SHP77 (cell line): ENCODE measurements at places on chromosomes 3 and 15.

DNA sequence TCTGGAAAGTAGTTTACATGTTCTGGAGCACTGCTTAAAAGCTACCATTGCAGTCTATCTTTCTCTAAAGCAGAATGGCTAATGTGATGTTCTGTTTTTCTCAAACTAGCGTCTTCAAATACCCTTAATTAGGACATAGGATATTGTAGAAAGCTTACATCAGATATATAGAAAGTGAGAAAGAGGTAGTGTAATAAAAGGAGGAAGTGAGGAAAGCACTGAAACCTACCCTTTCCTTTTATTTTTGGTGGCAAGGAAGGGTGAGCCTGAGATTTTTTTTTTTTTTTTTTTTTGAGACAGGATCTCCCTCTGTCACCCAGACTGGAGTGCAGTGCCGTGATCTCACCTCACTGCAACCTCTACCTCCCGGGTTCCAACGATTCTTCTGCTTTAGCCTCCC lies 9.4 kb downstream of the SENP2 start:
- DNase-seq, result no peak

DNA sequence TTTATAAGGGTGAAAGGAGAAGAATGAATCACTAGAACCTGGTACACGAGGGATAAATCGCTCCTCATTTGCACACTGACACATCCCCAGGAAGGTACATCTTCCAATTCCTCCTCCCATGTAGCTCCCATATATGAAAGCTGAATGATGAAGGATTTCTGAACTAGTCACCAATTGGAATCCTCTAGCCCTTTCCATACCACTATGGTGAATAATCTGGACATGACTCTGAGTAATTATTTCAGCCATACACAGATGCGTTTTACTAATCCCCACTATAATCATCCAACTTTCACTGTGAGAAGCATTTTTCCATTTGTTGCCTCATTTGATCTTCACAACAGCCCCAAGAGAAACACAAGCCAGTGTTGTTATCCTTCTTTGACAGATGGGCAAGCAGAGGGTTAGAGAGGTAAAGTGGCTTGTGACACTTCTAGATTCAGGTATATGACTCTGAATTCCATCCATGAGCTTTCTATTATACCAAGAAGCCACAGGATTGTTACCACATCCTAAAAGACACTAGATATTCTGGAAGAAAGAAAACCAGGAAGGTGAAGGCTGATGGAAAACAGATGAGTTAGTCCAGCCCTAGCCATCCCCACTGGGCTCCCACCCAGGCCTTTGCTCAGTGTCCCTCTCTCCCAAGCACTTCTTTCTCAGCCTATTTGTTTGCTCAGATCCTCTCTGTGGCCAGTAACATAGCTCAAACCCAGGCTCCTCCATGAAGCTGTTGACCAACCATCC lies 22.2 kb upstream of the BCL6 start:
- no peak for DNase-seq

GRCh38 chr3:105504440-105504951 lies 137.8 kb downstream of the ALCAM start:
- peak; percentile 86 for DNase-seq

GRCh38 chr15:40045572-40046217 lies 6.7 kb upstream of the SRP14 start:
- no peak for DNase-seq

- peak; percentile 38 for DNase-seq
These were observed 156.2 kb upstream of the IQSEC1 start for GRCh38 chr3:13229273-13229949.

- no peak for DNase-seq
These were observed 61.8 kb downstream of the ARIH1 start for GRCh38 chr15:72535911-72536310.

GRCh38 chr15:52256366-52256765 lies 39.2 kb downstream of the MYO5C start:
- DNase-seq, result peak; percentile 23

- no peak for DNase-seq
These were observed 47.0 kb downstream of the MAP3K13 start for GRCh38 chr3:185409957-185410356.
